ENCODE measurements at places on chromosomes 6 and 20.

GRCh38 chr6:43798688-43799444, 28.9 kb downstream of the VEGFA start:
- no peak for DNase-seq

DNA sequence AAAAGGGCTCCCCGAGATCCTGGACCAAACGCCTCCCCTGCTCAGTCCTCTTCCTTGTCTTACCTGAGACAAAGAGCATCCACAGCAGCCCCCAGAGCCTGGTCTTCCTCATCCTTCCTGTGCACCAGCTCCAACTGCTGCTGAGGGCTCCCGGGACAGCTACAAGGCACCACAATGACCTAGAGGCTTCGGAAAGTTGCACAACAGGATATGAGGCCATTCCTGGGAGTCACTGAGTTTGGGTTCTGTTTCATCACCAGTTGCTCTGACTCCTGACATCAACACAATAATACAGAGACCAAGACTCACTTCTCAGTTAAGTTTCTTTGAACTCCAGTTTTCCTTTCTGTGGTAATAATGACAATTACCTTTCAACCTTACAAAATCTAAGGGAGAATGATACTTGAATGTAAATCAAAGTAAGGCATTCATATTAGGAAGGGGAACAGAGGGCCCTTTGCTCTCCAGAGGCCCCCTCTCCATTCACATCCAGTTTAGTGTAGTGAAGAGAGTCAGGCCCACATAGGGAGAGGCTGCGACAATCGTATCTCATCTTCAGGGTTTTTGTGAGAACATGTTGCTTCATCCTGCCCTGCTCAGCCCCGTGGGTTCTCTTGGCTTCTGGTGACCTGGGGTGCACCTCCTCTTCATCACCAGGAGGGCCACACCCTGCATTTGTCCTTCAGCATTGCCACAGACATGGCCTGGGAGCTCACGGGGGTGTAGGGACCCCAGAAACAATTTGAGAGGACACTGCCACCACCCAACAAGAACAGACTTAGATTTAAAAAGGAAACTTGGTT, at the start of gene TREM1:
Gene TREM1, minus strand, starts transcription at position 139 of the 803 bp plus-strand sequence. Its CDS starts 27 bp downstream, at position 112.
- no peak for DNase-seq

- DNase-seq: no peak
Observed at GRCh38 chr6:39254999-39255535, 25.8 kb upstream of the KCNK5 start.

DNA sequence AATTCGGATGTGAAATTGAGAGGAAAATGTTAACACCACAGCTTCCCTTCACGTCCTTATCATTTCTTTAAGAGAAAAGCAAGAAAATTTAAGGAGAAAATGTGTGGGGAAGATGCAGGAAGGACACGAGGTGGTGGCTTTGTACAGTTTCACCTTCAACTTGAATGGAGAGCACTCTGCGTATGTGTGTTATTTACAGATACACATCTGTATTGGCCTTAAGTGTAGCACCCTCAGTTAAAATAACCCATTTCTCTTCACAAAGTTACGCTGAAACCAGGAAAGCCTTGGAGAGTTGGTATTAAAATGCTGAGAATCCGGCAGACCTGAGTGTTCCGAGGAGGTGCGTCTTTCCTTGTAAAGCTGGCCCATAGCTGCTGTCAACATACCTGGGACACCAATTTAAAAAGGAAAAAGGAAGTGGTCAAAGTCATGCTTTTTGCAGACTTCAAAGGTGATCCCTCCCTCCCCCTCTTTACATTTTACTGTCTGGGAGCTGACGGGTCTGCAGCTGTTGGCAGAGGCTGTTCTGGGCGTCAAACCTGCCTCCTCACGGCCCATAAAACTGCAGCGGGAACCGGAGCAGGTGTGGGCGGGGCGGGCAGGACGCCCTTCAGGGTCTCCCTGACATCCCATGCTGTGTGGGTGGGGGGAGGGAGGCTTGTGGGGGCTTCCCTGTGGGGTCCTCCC, 61.3 kb upstream of the TBXT start:
- DNase-seq: no peak

DNA sequence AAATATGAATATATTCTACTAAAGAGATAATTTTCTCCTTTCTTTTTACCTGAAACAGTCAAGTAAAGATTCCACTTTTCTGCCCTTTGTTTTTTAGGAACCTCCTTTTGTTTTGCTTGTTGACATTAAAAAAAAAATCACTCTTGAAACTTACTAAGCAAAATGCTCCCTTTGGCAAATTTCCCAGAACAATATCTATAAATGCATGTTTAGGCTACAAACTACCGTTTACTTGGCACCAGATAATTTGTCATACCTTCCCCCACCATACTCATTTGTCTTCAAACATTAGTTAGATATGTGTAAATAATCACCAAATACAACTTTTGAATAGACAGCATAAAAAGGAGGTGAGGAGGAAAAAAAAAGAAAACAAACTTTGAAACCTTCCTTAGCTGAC, 604.7 kb downstream of the RFPL4B start:
- no peak for DNase-seq

GRCh38 chr20:23311947-23312506, 38.6 kb upstream of the NXT1 start:
- no peak for DNase-seq

- DNase-seq: no peak
Observed at GRCh38 chr6:136550045-136550329, 235 bp downstream of the MAP7 start.

GRCh38 chr6:169425628-169426370, 172.2 kb upstream of the THBS2 start:
- DNase-seq: no peak

DNA sequence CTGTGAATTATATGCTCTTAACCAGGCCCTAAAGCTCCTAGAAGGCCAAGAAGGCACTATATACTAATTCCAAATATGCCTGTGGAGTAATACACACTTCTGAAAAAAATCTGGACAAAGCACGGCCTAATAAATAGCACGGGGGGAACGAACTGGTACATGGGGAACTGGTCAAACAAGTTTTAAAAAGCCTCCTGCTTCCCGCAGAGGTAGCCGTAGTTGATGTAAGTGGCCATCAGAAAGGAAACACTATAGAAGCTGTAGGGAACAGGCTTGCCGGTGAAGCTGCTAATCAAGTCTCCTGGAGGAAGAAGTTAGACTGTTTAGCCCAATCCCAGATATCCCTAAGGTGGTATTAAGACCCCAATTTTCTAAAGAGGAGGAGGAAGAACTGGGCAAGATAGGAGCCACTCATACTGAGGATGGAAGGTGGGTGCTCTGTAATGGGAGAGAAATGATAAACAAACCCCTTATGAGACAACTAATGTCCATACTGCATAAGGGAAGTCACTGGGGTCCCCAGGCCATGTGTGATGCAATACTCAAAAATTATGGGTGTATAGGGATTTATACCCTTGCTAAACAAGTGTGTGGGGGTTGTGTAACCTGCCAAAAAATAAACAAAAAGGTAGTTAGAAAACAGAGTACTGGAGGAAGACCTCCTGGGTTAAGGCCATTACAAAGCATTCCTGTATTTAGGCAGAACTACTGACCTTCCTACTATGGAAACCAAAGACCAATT, 27.1 kb upstream of the ZNF318 start:
- no peak for DNase-seq

DNA sequence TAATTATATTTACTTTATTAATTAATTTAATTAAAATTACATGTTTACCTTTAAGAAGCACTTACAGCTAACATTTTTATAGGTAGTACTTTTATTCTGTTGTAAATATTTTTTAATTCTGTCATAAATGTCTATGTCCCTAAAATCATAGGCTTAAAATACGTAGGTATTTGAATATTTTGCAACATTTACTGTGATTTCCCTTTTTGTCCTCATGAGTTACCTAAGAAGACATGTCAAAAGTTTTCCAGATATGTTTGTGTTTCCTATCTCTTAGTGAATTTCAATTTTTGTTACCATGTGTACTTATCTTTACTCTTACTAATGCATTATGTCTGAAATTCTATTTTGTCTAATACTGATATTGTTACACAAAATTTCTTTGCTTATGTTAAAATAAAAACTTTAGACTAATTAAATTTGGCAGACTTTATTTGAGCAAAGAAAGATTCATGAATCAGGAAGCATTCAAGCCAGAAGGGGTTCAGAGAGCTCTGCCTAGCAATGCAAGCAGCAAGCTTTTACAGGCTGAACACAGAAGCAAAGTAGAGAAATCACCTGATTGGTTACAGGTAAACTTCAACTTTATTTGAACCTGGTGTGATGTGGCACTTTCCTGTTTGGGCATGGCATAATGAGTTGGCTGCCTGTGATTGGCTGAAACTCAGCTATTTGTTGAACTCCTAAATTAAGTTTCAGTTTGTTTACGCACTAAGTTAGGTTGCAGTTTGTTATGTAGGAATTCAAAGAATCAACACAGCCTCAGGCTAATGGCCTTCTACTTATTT, 123.2 kb upstream of the TMEM170B start:
- DNase-seq: no peak

DNA sequence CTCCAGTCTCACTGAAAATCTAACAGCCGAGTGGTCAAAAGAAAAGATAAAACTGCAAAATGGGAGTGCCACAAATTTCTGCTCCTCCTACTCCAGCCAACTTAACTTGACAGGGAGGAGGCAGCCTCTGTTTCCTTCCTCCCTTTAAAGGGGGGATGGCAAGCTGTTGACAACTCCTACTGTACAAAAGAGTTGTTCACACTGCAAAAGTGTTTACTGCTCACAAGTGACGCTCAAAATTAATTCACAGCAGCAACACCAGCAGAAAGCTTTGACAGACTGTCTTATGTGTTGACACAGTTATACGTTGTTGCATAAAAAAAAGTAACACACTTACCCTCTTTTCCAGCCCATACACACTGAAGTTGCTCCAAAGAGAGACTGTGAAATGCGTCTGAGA, 169.8 kb downstream of the BACH2 start:
- DNase-seq: no peak

- no peak for DNase-seq
Observed at GRCh38 chr6:22801831-22802230, 232.5 kb downstream of the HDGFL1 start.

DNA sequence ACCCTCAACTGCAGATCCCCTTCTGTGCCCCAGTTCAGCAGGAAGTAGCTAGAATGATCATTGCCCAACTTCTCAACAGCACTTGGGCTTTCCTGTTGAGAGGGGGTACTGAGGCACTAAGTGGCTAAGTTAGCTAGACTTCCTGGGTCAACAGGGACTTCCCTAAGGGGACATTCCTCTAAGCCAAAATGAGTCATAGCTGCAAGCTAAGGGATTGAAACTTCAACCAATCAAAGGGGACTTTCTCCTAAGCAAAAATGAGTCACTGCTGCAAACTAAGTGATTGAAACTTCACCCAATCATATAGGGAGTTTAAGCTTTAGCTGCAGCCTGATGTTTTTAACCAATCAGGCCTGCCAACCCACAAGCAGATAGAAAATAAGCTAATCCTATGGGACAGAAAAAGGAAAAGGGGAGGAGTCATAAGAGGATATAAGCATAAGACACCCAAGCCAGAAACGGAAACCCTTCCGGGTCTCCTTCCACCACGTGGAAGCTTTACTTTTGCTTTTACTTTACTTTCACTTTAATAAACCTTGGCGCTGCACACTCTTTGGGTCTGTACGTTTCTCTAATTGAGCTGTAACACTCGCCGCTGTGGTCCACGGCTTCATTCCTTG, 659.0 kb upstream of the HS3ST5 start:
- no peak for DNase-seq

DNA sequence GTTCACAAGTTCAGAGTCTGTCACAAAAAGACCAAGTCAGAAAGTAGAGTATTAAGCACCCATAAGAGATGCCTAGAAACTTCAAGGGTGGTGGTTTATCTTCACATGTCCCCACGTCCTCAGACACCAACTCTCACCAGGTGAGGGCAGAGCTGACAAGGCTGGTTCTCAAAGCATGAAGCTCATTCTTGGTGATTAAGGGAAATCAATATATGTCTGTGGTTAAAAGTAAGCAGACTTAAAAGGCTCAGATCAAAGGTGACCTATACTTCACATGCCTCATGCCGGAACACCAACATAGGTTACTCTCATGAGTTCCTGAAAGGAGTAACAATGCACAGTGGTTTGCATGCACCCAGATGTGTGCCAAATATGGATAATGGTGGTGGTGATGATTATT, 27.0 kb downstream of the IL17A start:
- no peak for DNase-seq

DNA sequence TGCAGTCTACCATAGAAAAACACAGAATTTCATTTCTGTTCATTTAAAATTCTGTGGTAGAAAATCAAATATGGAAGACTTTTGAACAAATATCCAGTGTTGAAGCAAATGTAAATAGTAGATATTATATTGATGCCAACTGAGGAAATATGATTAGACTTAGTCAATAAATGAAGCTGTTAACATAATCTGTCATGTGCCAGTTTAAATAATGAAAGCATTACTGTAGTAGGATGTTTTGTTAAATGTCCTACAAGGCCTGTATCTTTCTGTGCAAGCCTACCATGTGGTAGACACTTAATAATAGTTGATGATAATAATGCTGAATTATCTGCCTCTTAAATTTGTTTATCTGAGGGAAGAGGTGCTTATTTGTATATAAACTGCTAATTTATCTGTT, 55.9 kb downstream of the CBFA2T2 start:
- no peak for DNase-seq

DNA sequence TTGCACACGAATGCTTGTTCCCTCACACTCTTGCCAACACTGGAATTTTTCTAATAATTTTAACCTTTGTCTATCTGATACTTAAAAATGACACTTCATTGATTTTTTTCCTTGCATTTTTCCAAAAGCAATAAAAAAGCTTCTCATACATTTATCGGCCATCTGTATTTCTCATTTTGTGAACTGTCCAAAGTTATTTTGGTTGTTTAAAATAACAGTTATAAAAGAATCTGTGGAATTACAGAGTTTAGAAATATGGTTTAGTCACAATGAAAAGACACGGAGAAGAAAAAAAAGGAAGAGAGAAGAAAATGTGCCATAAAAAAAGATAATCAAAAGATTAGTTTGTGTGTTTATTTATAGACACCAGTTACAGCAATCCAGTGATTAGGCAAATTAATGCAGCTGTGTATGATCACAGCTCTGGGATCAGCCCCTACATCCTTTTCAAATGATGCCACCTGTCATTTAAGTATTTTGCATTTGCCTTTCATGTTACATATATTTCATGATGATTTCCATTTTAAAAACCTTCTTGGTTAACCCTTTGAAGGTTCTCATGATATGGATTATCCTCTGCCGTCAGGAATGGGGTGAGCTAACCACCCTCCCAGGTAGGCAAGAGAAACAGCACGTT, 171.7 kb downstream of the BACH2 start:
- DNase-seq: no peak

DNA sequence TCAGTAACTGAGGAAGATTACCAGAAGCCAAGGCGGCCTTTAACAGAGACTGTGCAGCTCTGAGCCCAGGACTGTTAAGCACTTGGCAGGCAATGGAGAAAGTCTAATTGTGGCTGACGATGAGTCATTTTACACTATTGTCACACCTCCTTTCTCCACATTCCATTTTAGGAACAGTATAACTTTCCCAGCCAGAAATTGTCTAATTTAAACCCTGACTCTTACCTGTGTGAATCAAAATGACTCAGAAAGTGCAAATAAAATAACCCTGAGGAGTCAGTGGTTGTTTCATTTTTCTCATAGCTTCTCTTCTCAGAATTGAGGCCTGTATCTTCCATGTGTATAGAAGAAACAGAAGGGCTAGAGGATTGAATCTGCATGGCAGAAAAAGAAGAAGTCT, 40.0 kb upstream of the OPN5 start:
- DNase-seq: no peak

Data from stimulated activated CD4-positive, alpha-beta T cell treated with anti-CD3 and anti-CD28 coated beads, Interleukin-12 subunit alpha, Interleukin-12 subunit beta, amount 100 ng/mL, for 24 hours (primary cell).